ENCODE measurements at places on chromosomes 3 and 15. TPM values are rescaled to one million over a fixed set of nuclear protein-coding genes. Genes with fewer than 3 reads are reported as not detected.

GRCh38 chr3:112514527-112515128 lies 15.4 kb upstream of the BTLA start:
- peaks cover 27% of the 10 kb centered on the region for H3K4me1 ChIP-seq
- H3K27me3 ChIP-seq: no peaks in the 10 kb centered on the region
- peaks cover 5% of the 10 kb centered on the region for H3K36me3 ChIP-seq
- H3K27ac ChIP-seq: no peak overlapping the region

Gene IL17RE
- 2.3 TPM for total RNA-seq

- H3K27me3 ChIP-seq: no peaks in the 10 kb centered on the region
- DNase-seq: no peak
- H3K4me1 ChIP-seq: no peaks in the 10 kb centered on the region
- H3K27ac ChIP-seq: no peak overlapping the region
Measured at GRCh38 chr15:23910030-23910429, 222.9 kb upstream of the NDN start.

GRCh38 chr15:39200586-39200985 lies 380.3 kb upstream of the THBS1 start:
- peaks cover 3% of the 10 kb centered on the region for H3K27me3 ChIP-seq
- no peak for DNase-seq
- H3K36me3 ChIP-seq: no peaks in the 10 kb centered on the region
- no peak overlapping the region for H3K4me3 ChIP-seq
- no peaks in the 10 kb centered on the region for H3K4me1 ChIP-seq

- H3K4me3 ChIP-seq: no peak overlapping the region
- no peak overlapping the region for H3K27ac ChIP-seq
- no peaks in the 10 kb centered on the region for H3K36me3 ChIP-seq
- H3K27me3 ChIP-seq: no peaks in the 10 kb centered on the region
Measured at GRCh38 chr3:136955813-136956212, 2.0 kb upstream of the IL20RB start.

DNA sequence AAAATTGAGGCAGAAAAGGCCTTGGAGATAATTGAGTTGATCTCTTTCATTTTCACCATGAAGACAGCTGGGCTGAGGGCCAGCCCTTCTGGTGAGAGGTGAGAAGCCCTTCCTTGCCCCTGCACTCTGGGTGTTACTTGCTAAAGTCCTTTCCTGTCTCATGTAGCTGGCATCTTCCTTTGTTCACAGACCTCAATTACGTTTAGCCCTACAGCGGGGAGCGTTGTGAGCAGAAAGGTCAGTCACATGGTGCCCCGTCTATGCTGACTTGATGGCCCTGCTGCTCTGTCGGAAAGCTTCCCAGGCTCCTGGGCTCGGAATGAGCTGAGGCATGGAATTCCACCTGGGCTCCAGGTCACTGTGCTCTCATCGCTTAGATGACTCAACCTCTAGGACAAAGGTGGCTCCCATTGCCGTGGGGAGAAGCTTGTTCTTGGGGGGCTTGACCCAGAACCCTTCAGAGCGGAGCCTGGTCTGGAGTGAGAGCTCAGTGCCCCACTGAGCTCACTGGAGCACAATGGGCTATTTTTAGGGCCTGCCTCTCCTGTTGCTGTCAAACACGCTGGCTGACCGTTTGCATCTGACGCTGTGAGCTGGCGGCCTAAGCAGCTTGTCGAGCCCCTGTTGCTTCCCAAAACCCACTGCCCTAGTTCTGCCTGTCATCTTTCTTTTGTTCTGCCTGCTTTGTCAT lies 47.0 kb downstream of the RPLP1 start:
- no peak overlapping the region for H3K27ac ChIP-seq
- H3K36me3 ChIP-seq: no peaks in the 10 kb centered on the region
- DNase-seq: no peak

Gene TRPM1
- not detected for total RNA-seq

DNA sequence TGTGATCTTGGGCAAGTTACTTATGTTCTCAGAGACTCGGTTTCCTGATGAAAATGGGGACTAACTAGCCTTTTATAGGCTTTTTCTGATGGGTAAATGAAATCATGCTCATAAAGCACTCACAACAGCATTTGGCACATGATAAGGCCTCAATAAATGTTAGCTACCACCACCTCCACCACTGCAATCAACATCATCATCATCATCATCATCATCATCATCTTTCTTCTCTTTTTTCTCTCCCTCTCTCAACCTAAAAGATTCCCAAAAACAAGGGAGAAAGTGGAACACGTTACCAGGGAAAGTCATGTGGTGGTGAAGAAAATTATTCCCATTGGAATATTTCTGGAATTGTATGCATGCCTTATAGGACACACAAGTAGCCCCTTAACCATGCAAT lies 33.6 kb upstream of the FEZF2 start:
- no peak overlapping the region for H3K27ac ChIP-seq
- DNase-seq: no peak

Gene SLC7A14
- total RNA-seq: not detected

GRCh38 chr3:38978729-38979128 lies 73.0 kb downstream of the SCN11A start:
- peaks cover 8% of the 10 kb centered on the region for H3K27me3 ChIP-seq
- no peak for DNase-seq
- H3K27ac ChIP-seq: no peak overlapping the region
- no peaks in the 10 kb centered on the region for H3K36me3 ChIP-seq
